ENCODE measurements at places on chromosomes 16 and 17. TPM values are rescaled to one million over a fixed set of nuclear protein-coding genes. Genes with fewer than 3 reads are reported as not detected.
A peak's percentile ranks its signal among the peaks of the same experiment; 100 is the strongest.

GRCh38 chr17:17081304-17081940 lies 39.2 kb downstream of the MPRIP start:
- DNase-seq: no peak

GRCh38 chr16:51114382-51114781 lies 36.7 kb downstream of the SALL1 start:
- no peak for DNase-seq

GRCh38 chr16:77969861-77970260 lies 52.5 kb upstream of the CLEC3A start:
- DNase-seq: no peak

GRCh38 chr16:76835339-76835738 lies 355.7 kb upstream of the MON1B start:
- peak; percentile 12 for DNase-seq

GRCh38 chr17:41131979-41132378 lies 8.0 kb upstream of the KRTAP4-12 start:
- DNase-seq: peak; percentile 10

- DNase-seq: no peak
Observed at GRCh38 chr16:88297178-88297720, 85.5 kb upstream of the ZNF469 start.

CCDC200 gene
- not detected for total RNA-seq

KRT36 gene
- total RNA-seq: not detected

PAFAH1B1 gene
- 81.0 TPM for total RNA-seq
